ENCODE measurements at places on chromosomes 1 and 21. TPM values are rescaled to one million over a fixed set of nuclear protein-coding genes. Genes with fewer than 3 reads are reported as not detected.

The TNFRSF25 gene
- 7.8 TPM for total RNA-seq

The BGLAP gene
- 1.2 TPM for total RNA-seq

The STPG1 gene
- total RNA-seq: 3.6 TPM

The TRIM63 gene
- not detected for total RNA-seq

The HPCA gene
- not detected for total RNA-seq

The ZNF695 gene
- total RNA-seq: 2.0 TPM

Measured in epithelial cell of alveolus of lung (primary cell).